Activated CD8-positive, alpha-beta memory T cell treated with anti-CD3 and anti-CD28 coated beads, Interleukin-2, amount 50 U/mL, for 48 hours (primary cell): ENCODE measurements at places on chromosomes 3 and 15.

GRCh38 chr3:171339598-171339997, 120.6 kb downstream of the TNIK start:
- no peak for DNase-seq

GRCh38 chr3:160564949-160565441, 376 bp downstream of the KPNA4 start:
- peak; percentile 84 for DNase-seq

GRCh38 chr3:44516230-44516629, 38.8 kb upstream of the ZNF445 start:
- no peak for DNase-seq

- no peak for DNase-seq
Observed at GRCh38 chr3:155069729-155070128, 10.4 kb upstream of the MME start.

DNA sequence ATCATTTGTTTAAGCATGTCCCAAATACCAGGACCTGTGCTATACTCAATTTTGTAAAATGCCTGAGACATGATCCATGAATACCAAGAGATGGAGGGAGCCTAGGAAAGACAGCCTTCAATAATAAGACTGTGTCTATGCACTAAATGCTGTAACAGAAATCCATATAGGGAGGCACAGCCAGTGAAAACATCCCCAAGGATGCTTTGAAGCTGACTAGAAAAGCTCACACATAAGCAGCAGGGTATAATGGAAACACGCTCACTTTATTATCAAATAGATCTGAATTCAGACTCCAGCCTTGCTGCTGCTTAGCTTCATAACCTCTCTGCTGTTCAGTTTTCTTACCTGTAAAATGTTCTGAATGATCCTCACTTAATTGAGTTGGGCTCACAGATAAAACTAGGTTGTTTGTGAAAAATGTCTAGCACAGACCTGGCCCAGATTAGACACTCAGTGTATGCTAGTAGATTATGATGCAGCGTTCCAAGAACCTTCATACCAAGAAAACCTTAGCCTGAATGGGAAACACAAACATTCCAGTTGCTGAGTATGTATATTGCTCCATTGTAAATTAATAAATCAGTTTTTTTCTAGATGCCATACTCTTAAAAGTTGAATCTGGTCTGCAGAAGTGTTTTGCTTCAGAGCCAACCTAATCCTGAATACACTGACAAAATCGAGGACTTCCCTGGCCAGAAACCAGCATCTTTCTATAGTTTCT, 3.8 kb upstream of the LARP6 start:
- no peak for DNase-seq

DNA sequence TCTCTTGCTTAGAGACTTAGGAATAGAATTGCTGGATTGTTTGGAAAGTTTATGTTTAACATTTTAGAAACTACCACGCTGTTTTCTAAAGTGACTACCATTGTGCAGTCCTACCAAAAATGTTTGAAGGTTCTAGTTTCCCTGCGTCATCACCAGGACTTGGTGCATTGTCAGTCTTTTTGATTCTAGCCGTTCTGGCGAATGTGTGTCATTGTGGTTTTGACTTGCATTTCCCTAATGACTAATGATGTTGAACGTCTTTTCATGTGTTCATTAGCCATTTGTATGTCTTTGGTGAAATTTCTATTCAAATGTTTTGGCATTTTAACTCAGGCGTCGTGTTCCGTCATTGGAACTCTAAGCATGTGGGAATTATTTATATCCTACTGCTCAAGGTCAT, 58.0 kb downstream of the CHD2 start:
- DNase-seq: no peak

DNA sequence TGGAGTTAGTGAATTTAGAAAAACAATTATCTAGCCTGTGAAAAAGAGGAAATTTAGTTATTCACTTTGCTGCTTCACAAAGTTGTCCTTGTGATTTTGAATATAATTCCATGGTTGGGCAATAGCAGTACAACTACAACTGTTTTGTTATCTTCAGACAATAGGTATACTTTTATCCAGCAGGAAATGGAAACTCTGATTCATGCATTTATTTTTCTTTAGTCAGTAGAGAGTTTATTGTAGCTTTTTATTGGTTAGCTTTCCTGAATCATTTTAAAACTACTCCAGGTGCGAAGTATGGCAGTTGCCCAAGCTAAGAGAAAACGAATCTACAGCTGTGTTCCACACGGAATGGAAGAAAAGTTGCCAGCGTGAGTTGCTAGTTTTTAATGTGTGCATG, 80.3 kb downstream of the TM4SF4 start:
- no peak for DNase-seq

DNA sequence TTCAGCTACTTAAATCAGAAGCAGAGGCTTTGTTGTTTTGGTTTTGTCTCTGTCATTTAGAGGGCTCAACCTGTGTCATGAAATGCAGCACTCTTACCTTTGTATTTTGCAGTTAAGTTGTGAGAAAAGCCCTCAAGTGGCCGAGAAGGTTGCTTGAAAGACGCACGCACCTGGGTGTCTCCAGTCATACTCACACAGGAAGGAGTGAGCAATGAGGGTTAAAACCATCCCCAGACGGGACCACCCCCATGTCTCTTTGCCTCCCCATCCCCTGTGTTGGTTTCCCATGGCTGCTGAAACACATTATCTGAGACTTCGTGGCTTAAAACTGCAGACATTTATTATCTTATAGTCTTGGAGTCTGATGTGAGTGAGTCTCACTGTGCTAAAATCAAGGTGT, 376.1 kb upstream of the CFAP20DC start:
- DNase-seq: peak; percentile 66

GRCh38 chr3:9837701-9838582, 5.9 kb downstream of the RPUSD3 start:
- DNase-seq: no peak

- no peak for DNase-seq
Observed at GRCh38 chr3:72265256-72266015, 480.5 kb upstream of the PROK2 start.

GRCh38 chr3:54625805-54626787, 301.8 kb downstream of the LRTM1 start:
- no peak for DNase-seq

- DNase-seq: peak; percentile 34
Observed at GRCh38 chr15:100096248-100096600, 245.6 kb downstream of the ADAMTS17 start.

- no peak for DNase-seq
Observed at GRCh38 chr15:71951134-71951533, 140.8 kb downstream of the NR2E3 start.

DNA sequence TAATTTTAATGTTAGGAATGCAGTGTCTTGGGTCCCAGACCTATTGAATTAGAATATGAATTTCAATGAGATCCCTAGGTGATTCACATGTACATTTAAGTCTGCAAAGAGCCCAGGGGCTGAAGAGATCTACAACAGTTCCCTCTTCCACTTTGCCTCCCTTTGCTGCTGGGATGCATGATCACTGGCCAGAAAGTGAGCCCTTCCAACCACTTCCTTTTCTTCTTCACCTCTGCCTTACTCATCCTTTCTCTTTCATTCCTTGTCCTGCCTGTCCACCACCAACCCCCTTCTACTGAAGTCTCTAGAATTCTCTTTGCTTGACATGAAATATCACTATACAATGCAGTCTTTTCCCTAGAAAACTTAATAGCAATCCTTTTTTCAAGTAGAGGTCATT, 222.4 kb upstream of the LRIG1 start:
- DNase-seq: no peak

DNA sequence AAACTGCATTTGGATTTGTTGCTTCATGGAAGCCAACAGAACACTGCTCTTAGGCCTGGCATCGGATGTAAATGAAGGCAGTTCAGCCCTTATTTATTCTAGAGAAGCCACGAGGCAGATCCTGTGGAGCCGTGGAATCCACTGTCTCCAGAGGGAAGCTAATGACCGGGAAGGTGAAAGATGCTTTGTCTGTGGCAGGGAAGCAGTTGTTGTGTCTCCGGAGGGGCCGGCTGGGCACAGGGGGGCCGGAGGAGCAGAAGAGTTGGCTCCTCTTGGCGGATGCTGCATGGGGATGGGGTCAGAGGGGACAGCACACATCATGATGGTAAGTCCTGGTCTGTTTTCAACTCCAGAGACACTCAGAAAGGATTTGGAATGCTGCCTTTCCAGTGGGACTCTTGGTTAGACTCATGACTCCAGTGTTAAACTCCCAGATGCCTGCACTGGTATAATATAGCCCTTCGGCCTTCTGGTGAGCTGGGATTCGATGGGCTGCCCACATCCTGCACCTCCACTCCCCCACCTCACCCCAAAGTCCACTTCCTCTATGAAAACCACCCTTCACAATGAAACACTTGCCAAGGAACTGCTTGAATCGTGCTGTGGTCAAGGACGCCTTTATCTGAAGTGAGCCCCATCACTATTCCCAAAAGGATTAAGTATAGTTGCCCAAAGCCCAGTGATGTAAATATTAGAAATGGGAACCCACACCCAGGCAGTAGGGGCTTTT, 33.6 kb downstream of the TPM1 start:
- no peak for DNase-seq

DNA sequence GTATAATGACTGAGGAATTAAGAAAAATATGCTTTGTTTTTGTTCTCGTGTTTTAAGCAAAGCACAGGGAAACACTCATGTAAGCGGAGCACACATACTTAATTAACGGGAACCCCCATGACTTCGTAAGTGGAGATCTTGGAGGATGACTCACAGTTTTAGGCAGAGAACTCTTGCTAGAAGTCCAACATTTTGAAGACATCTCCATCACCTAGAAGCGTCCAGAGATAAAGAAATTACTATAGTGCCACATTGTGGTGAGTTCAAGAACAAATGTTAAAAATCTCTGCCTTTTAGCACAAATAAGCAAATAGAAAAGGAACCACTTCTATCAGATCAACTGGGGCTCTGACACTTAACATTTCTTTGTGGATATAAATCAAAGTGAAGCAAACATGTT, 194.1 kb upstream of the ARHGEF26 start:
- no peak for DNase-seq

- DNase-seq: no peak
Observed at GRCh38 chr3:72065236-72065635, 280.3 kb upstream of the PROK2 start.

- DNase-seq: no peak
Observed at GRCh38 chr3:148598619-148599018, 99.1 kb upstream of the AGTR1 start.
